Islet precursor cell (in vitro differentiated cells): ENCODE measurements at places on chromosomes 2 and 18.
A peak's percentile ranks its signal among the peaks of the same experiment; 100 is the strongest.

- no peak for DNase-seq
Measured at GRCh38 chr2:199861132-199861774, 10.3 kb upstream of the FTCDNL1 start.

DNA sequence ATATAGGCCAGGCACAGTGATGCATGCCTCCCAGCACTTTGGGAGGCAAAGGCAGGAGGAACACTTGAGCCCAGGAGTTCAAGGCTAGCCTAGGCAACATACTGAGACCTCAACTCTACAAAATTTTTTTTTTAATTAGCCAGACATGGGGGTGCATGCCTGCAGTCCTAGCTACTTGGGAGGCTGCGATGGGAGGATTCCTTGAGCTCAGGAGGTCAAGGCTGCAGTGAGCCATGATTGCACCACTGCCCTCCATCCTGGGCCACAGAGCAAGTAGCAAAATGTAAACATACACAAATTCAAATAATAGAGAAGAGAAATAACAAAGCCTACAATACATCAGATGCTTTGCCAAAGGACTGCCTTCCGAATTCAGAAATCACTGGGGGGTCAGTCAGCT lies 7.0 kb upstream of the SP3 start:
- no peak for DNase-seq

- no peak for DNase-seq
Measured at GRCh38 chr2:68086166-68086565, 23.4 kb upstream of the C1D start.

- DNase-seq: no peak
Measured at GRCh38 chr18:2360861-2361260, 210.4 kb downstream of the METTL4 start.

DNA sequence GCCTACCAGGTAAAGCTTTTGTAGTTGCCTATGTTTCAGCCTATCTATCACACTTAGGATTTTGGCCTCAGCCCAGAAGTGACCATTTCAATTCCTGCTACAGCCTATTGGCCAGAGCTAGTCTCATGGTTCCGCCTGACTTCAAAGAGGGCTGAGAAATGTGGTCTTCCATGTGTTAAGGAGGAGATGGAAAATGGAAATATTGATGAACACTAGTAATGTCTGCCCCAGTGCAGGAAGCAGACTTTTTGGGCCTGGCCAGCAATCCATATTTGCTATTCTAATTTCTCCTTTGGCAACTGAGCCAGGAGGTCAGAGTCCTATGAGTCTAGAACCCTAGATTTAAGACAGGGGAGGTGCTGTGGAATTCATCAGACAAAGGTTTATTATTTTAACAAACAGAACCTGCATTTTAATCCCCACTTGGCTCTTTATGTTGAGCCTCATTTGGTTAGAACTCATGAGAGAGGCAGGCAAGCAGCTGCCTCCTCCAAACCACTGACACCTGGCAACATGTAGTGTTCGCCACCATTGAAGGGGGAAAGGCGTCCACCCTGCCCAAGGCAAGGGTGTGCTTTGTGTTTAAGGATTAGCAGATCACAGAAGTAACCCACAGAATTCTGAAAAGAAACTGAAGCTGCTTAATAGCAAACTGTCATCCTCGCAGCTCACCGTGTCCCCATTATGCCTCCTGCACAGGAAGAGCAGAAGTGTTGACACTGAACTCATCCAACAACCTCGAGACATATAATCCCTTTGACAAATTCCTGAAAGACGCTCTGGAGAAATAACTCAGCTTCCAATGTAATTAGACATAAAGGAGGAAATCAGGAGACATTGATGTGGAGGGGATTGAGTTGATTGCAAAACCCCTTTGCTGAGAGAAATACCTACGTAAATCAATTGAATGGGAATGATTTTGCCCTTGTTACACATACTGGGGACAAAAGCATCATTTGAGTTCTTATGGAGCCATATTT lies 47.7 kb upstream of the SCG2 start:
- no peak for DNase-seq

DNA sequence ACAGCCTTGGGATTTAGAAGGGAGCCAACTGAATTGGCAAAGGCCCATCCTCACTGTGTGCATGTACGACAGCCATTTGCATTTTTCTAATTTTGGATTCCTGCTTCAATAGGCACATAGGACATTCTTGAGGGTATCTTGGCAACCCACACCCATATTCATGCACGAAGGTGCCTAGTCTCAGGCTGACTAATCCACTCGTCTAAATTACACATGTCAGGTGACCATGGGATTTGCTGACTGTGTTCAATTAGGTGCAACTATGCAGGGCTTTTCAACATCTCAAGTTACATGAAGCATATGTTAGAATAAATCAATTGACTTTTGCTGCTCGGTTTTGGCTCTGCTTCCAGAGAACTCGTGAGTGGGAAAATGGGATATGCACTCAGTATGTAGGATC lies 249.7 kb downstream of the SP3 start:
- peak; percentile 19 for DNase-seq

- no peak for DNase-seq
Measured at GRCh38 chr2:24783641-24784040, 9.6 kb downstream of the PTRHD1 start.

- DNase-seq: no peak
Measured at GRCh38 chr2:222440673-222441422, 16.5 kb downstream of the SGPP2 start.

- no peak for DNase-seq
Measured at GRCh38 chr18:11392292-11392691, 217.1 kb upstream of the SLC35G4 start.

DNA sequence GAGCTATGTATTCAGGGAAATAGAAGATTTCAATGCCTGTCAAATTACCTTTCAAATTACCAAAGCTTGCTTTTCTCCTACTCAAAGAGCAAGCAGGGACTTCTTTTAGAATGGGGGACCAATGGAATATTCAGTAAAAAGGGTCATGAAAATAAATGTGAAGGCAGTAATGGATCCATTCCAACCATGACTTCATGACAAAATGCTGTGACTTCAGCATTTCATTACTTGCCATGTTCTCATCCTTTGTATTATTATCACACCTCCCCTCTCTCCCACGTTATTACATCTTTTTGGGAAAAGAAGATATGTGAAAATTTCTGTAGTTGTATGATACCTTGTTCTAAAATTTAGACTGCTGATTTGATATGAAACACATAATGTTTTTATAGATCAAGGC lies 864.0 kb upstream of the FSHR start:
- DNase-seq: no peak

GRCh38 chr2:106638043-106638442 lies 150.9 kb downstream of the CD8B2 start:
- DNase-seq: no peak

GRCh38 chr18:36025025-36025424 lies 42.3 kb downstream of the RPRD1A start:
- no peak for DNase-seq

- no peak for DNase-seq
Measured at GRCh38 chr18:48927286-48928080, 23.3 kb downstream of the SMAD7 start.

GRCh38 chr2:212294816-212295215 lies 243.8 kb downstream of the ERBB4 start:
- no peak for DNase-seq

DNA sequence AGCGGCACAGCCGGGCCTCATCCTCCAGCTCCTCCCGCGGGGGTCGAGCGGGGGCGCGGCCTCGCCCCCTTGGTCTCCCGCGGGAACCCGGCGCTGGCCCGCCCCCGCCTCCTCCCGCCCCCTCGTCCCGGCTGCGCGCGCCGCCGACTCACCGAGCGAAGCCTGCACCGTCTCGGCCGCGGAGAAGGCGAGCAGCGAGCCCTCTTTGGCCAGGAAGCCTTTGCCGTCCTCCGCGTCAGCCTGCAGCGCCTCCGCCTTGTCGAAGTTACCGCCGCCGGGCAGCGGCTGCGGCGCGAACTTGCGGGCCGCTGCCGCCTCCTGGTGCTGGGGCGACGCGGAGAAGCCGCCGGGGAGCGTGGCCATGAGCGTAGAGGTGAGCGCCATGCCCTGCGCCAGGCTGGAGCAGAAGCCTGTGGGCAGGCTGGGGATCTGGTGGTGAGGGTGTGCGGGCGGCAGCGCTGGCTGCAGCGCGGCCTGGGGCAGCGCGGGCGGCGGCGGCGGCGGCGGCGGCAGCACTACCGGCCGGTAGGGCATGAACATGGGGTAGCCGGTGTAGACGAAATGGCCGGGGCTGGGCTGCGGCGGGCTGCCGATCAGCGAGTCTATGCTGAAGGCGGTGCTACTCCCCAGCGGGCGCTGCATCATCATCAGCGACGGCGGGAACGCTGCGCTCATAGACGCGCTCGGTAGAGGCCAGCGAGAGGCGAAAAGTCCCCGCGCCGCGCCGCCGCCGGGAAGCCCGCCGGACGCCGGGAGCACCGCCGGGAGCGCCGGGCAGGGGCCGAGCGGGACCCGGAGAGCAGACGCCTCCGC lies 683 bp downstream of the GBX2 start:
- peak; percentile 81 for DNase-seq

DNA sequence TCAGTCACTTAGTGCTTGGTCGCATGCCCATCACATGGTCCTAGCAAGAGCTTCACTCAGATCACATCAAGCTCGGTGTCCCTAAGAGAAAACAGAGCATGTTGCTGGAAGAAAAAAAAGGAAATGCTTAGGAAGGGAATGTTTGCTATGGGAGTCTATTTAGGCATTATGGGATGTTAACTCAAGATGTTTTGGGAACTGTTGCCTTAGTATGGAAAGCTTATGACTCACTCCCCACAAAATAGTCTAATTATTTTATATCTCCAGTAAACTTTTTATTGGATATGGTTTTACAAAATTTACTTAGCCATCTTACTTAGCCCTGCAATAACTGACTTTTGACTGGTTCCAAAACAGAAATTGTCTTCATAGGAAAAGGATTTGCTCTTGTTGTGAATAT lies 439.5 kb upstream of the ZEB2 start:
- DNase-seq: no peak

DNA sequence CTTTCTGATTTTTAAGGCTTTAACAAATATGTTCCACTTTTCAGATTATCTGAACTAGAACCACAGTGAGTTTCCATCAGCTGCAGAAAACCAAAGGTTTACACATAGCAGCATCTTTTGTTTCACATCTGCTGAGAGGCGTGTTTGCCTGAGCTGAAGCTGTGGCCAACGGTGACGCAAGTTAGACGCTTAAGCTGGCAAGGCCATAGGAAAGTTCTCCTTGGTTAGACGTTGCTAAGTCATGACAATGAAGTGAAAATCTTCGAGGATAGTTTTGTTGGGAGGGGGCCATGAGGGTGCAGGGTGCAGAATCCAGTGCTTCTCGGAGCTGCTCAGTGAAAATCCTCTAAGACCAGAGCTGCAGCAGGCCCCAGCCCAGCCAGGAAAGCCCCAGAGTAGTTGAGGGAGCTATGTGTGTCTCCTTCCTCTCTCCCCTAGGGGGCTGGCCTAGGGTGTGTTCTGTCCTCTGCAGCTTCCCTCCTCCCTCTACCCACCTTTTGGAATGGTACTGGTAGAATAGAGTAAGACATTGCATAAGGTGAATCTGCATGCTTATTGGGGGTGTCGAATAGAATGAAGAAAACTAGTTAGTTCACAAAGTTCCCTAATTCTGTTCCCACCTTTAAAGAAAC lies 105.4 kb downstream of the FHOD3 start:
- DNase-seq: no peak

- DNase-seq: no peak
Measured at GRCh38 chr2:238458651-238459050, 31.9 kb downstream of the ASB1 start.

DNA sequence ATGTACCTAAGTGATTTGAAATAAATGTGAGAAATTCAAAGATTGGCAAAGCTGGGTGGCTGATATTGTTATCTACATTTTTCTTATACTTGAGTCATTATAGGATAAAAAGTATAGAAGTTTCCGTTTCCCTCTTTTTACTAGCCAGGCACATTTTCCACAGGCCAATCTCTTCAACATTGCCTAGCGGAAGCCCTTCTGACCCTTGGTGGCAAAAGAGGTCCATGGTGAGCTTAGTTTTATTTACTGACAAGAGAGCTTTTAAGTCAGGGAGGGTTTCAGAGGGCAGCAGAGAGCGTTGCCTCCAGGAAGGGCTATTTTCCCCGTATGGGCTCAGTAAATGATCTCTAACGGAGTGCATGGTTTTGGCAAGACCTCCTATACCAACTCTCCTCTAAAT lies 15.1 kb upstream of the RHOB start:
- DNase-seq: peak; percentile 20

- DNase-seq: no peak
Measured at GRCh38 chr18:9422816-9423519, 52.3 kb upstream of the RALBP1 start.

DNA sequence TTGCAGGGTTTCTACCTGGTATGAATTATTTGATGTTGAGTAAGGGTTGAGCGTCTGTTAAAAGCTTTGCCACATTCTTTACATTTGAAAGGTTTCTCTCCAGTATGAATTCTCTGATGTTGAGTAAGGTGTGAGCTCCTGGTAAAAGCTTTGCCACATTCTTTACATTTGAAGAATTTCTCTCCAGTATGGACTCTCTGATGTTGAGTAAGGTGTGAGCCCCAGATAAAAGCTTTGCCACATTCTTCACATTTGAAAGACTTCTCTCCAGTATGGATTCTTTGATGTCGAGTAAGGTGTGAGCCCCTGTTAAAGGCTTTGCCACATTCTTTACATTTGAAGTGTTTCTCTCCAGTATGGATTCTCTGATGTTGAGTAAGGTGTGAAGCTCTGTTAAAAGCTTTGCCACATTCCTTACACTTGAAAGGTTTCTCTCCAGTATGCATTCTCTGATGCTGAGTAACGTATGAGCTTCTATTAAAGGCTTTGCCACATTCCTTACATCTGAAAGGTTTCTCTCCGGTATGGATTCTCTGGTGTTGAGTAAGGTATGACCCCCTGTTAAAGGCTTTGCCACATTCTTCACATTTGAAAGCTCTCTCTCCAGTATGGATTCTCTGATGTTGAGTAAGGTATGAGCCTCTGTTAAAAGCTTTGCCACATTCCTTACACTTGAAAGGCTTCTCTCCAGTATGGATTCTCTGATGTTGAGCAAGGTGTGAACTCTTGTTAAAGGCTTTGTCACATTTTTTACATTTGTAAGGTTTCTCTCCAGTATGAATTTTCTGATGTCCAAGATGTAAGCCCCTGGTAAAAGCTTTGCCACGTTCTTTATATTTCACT lies 27.1 kb downstream of the ZNF519 start:
- DNase-seq: no peak

DNA sequence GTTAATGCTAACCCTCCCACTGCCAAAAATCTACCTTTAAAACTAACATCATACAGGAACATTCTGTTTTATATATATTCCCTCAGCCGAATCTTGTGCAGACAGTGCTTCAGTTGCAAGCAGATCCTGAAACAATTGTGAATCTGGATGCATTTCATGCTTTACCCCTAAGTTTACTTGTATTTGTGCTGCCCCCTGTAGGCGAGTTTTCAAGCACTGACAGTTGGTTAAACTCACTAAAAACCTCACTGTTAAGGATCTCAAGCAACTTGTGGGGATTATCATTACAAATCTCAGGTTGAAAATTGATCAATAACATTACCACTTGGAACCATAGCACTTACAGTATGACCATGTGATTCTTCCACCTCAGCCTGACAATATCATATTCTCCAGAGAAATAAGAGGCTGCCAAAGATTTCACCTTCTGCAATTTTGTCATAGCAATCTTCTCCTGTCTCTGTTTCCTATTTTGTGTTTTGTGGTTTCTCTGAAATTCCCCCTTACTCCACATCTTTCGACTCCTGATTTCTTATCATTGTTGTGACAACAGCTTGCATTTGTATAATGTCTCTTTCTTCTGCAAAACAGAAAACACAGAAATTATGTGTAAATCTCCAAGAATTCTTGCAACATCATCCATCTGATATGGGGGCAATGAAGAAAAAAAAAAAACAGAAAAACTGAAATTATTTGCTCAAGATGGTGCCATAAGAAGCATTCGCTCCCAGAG lies 354.6 kb upstream of the SETBP1 start:
- DNase-seq: peak; percentile 71

GRCh38 chr18:44823286-44823685 lies 142.6 kb downstream of the SETBP1 start:
- no peak for DNase-seq
